Left forelimb (tissue), 1 donor: ENCODE measurements at places on chromosomes 2 and 18.

GRCh38 chr18:75115514-75115913 lies 93.4 kb downstream of the PTGR3 start:
- no peak for DNase-seq

- DNase-seq, result no peak
Measured at GRCh38 chr2:215396595-215397313, 39.1 kb downstream of the FN1 start.

- DNase-seq, result no peak
Measured at GRCh38 chr2:216590780-216591179, 42.4 kb upstream of the IGFBP2 start.

DNA sequence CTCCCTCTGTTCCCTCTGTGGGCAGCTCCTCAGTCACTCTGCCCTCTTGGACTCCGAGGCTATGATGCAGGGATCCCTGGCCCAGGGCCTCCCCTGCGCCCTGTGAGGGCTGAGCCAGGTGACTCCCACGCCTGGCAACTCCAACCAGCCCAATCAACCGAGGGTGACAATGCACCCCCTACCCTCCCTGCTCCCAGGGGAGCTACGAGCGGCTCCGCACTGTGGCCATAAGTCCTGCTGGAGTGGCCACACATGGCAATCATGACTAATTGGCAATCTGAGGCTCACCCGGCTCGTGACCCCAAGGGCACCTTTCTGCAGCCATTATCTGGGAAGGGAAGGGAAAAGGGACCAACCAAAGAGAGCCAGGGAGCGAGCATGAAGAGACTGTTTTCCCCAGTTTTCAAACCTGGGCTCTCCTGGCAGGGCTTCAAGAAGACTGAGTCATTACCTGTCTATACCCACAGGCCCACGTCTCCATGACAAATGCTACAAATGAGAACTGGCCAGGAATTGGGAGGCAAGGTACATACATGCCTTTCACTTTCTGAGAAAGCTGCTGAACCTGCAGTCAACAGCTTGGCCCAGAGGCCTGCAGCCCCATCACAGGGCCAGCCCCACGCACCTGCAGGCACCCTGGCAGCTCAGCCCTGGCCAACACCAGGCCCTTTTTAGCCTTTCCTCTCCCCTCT lies 45.1 kb downstream of the RPL31 start:
- DNase-seq, result no peak

DNA sequence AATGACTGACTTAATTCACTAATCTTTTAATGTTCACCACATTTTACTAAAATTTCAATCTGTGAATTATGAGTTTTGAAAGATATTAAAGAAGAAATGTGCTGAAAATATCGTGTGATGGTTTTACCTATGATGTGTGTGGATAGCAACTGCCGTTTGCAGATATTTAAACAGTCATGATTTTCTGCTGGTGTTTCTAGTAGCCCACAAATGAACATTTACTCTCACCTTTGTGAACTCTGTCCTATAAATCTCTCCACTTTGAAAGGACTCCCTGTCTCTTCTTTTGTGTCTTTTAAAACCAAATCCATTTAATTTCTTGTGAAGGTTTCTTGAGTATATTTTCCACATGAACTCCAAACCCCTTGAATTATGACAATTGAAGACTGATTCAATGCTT lies 771.2 kb upstream of the SALL3 start:
- no peak for DNase-seq

GRCh38 chr2:108970369-108970768 lies 18.7 kb downstream of the EDAR start:
- DNase-seq, result no peak

- DNase-seq, result no peak
Measured at GRCh38 chr2:197054437-197054836, 127.9 kb upstream of the PGAP1 start.

GRCh38 chr2:112690853-112691401 lies 29.9 kb upstream of the NT5DC4 start:
- DNase-seq, result no peak

DNA sequence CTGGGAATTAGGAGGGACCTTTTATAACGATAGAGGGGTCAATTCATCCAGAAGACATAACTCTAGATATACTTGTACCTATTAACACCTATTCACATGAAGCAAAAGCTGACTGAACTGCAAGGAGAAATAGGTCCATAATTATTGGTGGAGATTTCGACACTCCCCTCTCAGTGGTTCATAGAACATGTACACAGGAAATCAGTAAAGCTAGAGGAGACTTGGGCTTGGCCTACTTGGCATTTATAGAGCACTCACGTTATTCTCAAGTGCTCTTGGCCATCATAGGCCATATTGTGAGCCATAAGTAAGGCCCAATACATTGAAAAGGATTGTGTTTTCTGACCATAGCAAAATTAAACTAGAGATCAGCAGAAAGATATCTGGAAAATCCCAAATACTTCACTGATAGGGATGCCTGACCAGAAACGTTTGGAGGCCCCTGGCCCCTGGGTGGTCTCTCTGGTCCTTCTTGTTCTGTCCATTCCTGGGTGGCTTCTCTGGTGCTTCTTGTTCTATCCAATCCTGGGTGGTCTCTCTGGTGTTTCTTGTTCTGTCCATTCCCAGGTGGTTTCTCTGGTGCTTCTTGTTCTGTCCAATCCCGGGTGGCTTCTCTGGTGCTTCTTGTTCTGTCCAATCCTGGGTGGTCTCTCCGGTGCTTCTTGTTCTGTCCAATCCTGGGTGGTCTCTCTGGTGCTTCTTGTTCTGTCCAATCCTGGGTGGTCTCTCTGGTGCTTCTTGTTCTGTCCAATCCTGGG lies 49.0 kb downstream of the SNED1 start:
- no peak for DNase-seq

GRCh38 chr2:10903861-10904210 lies 7.9 kb upstream of the KCNF1 start:
- no peak for DNase-seq

DNA sequence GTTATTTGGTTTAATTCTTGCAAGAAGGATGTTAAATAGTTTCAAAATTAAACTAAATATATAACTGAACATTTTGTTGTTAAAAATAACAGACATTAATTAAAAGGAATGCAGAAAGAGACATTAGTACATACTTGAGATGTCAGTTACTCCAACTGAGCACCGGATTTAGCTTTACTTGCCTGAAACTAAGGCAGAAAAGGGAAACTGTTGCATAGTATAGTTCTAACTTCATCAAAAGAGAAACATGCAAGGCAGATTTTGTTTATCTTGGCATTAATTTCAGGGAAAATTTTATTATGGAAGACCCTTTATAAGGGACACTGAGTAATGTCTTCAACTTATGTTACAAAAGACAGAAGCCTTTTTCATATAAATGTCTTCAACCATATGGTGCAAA lies 218.3 kb downstream of the STK39 start:
- no peak for DNase-seq

GRCh38 chr2:105139556-105140239 lies 101.8 kb downstream of the MRPS9 start:
- DNase-seq, result no peak

- no peak for DNase-seq
Measured at GRCh38 chr2:236531996-236532395, 37.6 kb upstream of the ACKR3 start.

- no peak for DNase-seq
Measured at GRCh38 chr2:126662621-126663020, 6.7 kb downstream of the GYPC start.

- DNase-seq, result no peak
Measured at GRCh38 chr2:205702576-205702975, 20.3 kb downstream of the NRP2 start.

DNA sequence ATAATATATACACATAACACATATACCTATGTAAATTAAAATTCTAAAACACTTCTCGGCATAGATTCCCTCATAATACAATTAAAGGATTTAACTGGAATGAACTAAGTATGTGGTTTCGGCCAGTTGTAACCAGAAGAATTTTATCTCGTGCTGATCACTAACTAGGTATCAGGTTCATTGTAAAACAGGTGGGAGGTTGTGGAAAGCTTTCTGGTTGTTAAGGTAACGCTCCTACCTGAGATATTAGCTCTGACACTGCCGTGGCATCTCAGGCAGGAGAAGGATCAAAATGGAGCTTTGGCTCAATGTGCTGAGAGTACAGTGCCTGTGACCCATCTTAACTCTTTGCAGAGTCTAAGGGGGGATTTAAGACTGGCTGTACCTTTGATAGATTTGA lies 42.5 kb downstream of the SLC9A2 start:
- no peak for DNase-seq

DNA sequence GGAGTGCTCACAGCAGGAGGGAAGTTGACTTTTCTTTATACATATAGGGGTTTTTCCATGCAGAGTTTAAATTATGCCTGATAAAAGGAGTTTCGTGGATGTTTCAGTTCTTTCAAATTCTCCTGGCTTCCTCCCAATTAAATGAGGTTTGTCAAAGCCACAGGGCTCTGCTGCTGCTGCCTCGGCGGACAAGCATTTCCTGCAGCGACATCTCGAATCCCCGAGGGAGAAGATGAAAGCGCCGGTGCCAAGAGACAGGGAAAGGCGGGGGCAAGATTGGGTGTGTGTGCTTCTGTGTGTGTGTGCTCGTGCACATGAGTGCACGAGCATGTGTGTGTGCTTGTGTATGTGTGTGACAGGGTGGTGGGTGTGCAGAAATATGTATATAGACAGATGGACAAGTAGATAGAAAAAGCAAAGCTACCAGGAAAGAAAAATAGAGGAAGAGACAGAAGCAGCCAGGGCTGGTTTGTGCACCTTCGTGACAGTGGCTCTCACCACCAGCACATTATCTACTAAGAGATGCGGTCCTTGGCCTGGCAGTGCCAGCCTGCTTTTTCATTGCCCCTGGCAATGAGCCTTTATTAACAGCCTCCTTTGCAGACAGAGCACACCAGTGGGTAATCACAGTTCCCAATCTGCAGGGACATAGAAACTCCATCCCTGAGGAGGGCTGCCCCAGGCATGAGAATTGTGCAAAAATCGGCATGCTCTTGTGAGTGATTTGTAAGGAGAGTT lies 76.2 kb downstream of the CDK15 start:
- DNase-seq, result no peak

DNA sequence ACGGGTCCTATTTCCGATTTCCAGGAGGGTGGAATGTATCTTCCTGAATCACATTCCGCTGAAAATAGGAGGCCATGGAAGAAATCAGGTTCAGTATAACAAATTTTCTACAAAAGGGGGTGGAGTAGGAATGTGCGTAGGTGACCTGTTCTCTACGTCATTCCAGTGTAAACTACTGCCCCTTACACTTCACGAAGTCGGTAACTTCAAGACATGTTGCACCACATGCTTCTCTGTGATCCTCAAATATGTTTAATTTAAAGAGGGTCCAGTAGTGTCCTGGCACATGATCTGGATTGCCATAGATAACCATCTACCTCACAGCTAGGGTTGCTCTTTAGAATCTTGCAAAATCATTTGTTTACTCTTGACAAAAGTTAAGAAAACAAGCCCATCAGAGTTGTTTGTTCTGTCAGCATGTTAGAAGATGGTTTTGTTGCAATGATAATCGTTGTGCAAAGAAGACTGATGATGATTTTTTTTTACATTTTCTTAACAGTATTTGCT lies 7.5 kb upstream of the CPS1 start:
- DNase-seq, result no peak

GRCh38 chr2:105778080-105778607 lies 33.4 kb downstream of the NCK2 start:
- DNase-seq, result no peak

GRCh38 chr2:205869439-205869838 lies 187.1 kb downstream of the NRP2 start:
- no peak for DNase-seq

GRCh38 chr18:76593843-76594242 lies 98.8 kb upstream of the ZNF516 start:
- no peak for DNase-seq

DNA sequence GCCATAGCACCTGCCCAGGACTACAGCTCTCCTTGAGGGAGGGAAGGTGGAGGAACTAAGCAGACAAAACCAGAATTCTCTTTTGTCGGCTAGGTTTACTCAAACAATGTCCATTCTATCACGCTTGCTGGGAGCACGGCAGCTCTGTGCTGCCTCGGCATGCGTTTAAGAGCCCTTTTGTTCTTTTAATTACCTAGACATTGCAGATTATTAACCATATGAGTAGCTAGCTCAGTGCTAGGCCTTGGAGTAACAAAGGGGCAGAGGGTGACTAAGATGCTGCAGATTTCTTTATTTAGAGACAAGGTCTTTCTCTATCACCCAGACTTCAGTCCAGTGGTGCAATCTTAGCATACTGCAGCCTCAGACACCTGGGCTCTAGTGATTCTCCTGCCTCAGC lies 11.1 kb downstream of the MSGN1 start:
- no peak for DNase-seq

DNA sequence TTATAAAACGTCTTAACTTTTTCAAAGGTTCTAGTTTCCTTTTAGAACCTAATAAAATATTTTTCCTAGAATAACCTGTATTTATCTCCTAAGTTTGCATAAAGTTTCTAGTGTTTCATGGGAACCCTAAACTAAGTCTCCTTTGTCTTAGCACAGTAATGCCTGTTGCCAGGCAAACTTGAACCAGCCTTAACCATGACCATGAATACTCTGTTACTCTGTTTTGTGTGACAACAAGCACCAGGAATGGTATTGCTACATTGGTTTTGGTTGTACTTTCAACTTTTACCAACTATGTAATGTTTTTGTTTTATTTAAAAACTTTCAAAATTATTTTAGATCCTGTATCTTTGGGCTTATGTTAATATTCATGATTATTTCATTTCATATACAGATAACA lies 137.6 kb downstream of the CERS6 start:
- no peak for DNase-seq

DNA sequence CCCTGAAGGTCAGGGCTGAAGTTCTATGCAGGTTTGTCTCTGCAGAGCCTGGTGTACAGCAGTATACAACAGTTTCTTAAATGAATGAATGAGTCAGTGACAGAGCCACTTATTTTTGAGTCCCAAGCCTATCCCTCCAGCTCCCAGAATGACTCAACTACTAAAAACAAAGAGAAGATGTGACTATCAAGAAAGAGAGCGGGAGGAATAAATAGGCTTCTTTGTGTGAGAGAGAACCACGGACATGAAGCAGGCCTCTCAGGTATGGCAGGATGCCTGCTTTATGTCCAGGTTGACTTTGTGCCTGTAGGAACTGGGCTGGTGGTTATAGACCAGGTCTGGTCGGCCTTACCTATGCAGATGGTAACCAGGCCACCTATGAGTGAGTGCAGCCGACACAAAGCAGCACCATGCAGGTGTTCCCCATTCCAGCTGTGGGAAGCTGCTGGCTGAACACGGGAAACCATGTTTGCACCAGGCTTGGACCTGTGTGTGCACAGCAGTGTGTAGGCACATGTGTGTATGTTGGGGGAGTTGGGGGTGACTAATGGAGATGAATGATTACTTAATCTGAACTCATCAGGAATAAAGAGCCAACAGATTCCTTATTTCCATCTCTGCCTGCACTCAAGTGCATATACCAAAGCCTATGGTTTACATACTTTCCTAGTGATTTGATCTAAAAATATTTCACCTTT lies 171.0 kb downstream of the OSR1 start:
- DNase-seq, result no peak
